Stimulated activated CD8-positive, alpha-beta memory T cell treated with anti-CD3 and anti-CD28 coated beads, Interleukin-4, amount 100 ng/mL, for 48 hours (primary cell): ENCODE measurements at places on chromosomes 11 and 22.

DNA sequence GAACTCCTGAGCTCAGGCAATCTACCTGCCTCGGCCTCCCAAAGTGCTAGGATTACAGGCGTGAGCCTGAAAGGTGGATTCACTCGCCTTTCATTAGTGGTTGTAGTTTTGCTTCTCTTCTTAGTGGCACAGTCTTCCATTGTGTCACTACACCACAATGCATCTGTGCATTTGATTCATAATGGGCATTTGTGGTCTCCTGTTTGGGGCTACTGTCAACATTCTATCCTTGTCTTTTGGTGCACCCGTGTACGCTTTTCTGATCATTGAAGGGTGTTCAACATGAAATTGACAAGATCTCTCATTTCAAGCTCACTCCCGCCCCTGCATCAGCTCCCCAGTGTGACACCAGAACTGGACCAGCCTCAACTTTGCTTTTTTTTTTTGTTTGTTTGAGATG is 2.0 kb upstream of the SYT12 start:
- DNase-seq = no peak

- no peak for DNase-seq
These were observed 84.7 kb upstream of the WNT7B start for GRCh38 chr22:46061501-46062231.

DNA sequence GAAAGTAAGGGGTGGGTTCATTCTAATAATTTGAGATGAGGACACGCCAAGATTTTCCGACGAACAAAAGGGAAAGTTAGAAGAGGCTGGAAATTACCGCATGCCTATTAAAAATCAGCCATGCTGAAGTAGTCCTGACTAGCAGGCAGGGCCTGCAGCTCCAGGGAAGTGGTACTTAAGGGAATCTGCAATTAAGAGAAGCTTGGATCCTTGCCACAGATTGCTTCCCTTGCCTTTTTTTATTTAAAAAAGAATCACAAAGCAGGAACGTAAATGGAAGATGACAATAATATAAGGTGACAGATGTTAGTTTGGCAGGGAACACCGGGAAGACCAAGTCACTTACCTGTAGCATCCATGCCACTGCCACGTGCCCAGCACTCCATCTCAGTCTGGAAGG is 359.3 kb downstream of the CADM1 start:
- DNase-seq = no peak

GRCh38 chr11:68508425-68508824 is 47.9 kb downstream of the PPP6R3 start:
- DNase-seq = no peak

DNA sequence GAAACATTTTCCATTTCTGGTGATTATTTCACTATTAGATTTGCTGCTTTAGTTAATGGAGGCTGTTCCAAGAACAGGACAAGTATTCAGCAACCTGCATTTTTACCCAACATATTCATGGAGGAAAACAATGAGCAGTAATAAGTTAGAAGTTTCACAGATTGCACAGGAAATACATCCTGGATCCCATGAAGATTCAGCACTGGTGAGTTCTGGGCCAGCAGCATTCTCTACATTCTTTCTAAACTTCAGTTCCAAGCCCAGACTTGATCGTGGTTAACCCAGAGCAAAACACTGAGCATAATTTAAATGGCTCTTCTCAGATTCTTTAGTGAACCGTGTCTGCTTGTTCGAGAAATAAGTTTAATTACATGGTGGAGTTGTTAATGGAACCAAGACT is 3.8 kb downstream of the FJX1 start:
- no peak for DNase-seq

GRCh38 chr11:2306877-2307500 is 5.2 kb downstream of the TSPAN32 start:
- no peak for DNase-seq

DNA sequence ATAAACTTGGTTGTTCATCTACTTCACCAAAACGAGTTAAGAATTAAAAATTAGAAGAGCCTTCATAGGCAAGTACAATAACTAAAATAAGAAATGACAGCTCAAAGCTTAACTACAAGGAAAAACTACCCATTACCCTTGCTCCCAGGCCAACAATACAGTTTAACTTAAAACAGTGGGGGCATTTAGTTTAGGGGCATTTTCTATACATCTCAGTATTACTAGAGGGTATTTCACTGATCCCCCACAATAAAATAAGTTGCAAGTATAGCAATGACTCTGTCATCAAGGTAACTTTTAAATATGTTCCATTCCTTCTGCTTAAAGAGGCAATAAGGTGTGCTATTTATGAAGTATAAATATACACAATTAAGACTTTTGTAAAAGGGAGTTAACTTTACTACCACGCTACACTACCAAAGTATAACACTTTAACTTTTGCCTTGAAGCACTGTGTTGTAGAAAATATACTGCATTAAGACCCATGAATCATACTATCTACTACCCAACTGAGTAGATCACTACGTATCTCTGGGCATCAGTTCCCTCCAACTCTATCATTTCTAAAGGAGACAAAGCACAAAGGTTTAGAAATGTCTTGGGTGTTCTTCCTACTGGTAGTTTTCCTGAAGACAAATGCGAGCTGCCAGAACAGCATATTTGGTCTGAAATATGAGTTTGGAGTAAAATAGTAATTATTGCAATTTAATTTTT is 29.8 kb downstream of the CHORDC1 start:
- DNase-seq = no peak

DNA sequence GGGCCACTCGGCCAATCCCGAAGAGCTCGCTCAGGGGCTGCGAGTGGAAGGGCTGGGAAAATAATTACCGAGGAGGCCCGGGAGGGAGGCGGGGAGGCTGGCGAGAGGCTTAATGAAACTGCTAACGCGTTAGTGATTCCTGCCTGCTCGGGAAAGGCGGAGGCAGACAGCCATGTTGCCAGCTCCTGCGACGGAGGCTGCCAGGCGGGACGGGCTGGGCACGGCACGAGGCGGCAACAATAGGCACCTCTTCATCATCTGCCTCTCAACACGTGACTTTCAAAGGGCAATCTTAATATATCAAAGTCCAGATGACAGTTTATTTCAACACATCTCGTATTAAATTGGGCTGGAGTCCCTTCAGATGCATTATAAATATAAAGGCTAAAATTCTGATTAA is 68.0 kb upstream of the TCF20 start:
- DNase-seq = no peak

GRCh38 chr11:67404515-67405195 is 772 bp downstream of the TBC1D10C start:
- DNase-seq = peak; percentile 71
